ENCODE measurements at places on chromosomes 1 and 21.

- DNase-seq = no peak
Measured at GRCh38 chr1:196193896-196194559, 414.2 kb downstream of the KCNT2 start.

GRCh38 chr1:199073166-199073565, 434.3 kb downstream of the PTPRC start:
- DNase-seq = no peak

GRCh38 chr21:37168666-37169065, 95.6 kb downstream of the TTC3 start:
- DNase-seq = no peak

GRCh38 chr1:167490765-167491164, 27.6 kb downstream of the CD247 start:
- DNase-seq = no peak

GRCh38 chr1:155761736-155762405, 73.0 kb downstream of the DAP3 start:
- no peak for DNase-seq

DNA sequence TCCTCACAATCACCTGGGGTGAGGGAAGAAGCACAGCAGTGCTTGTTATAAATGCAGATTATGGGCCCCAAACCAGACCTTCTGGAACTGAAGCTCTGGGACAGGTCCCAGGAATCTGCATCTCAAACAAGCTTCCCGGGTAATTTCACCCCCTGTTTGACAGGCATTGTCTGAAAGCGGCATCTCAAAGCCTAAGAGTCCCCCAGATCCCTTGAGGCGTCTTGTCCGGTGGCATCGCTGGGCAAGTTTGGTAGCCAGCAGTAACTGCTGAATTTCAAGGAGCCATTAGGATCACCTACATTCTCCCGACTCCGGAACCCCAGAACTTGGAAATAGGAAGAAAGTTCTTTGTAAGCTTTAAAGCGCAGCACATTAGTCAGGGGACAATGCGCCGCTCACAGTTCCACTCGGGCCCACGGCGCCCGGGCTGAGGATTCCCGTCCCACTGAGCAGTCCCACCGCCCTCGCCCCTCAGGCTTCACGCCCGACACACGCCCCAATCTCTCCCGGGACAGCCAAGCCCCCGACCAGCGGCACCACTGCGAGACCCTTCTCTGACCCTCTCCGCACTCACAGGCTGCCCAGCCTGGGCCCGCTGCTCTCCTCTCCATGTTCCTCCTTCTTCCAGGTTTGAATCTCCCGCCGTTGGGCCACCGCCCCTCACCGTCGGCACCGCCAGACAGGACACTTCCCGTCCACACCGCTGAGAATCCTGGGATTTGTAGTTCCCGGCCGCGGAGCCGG, at the start of gene IQGAP3:
IQGAP3 (minus strand) TSS at position 647 of the 744 bp plus-strand sequence; CDS start at position 611, 36 bp downstream.
- peak; percentile 75 for DNase-seq

GRCh38 chr1:110069404-110070281, 829 bp downstream of the ALX3 start:
- DNase-seq = no peak

- DNase-seq = no peak
Measured at GRCh38 chr1:174135211-174135610, 24.1 kb upstream of the RABGAP1L start.

DNA sequence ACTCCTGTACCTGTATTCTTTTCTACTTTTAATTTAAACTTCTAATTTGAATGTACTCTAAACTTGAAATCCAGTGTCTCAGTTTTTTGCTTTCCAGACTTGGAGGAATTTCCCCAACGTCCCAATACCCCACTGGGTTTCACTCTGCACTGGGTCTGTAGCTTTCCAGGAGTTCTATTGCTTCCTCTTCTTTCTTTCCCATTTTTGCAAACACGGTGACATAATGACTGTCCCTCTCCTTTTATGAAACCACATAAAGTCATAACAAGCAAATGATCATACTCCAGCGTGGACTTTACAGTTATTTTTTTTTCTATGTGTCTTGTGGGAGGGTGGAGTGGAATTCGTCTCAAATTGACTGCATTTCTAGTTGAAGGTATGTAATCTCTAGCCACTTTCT, 97.1 kb downstream of the FASLG start:
- no peak for DNase-seq

- DNase-seq = no peak
Measured at GRCh38 chr1:15245593-15246360, 1.2 kb upstream of the FHAD1 start.

- no peak for DNase-seq
Measured at GRCh38 chr1:2943686-2944260, 77.5 kb upstream of the ACTRT2 start.

DNA sequence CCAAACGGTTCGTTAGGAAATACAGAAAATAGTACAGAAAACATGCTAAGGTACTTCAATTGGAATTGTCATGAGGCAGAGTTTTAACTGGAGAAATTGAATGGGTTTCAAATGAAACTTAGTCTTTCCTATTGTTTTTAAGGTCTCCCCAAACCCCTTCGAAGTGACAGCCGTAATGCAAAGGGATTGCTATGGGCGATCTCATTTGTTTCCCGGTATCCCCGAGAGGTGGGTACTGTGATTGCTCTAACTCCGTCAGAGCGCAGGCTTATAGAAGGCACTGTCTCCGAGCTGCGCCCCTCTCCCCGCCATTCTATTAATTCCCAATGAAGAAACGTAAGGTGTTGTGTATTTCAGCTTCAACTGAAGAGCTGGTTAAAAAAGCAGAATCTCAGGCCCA, 22.0 kb upstream of the RNF187 start:
- peak; percentile 21 for DNase-seq

DNA sequence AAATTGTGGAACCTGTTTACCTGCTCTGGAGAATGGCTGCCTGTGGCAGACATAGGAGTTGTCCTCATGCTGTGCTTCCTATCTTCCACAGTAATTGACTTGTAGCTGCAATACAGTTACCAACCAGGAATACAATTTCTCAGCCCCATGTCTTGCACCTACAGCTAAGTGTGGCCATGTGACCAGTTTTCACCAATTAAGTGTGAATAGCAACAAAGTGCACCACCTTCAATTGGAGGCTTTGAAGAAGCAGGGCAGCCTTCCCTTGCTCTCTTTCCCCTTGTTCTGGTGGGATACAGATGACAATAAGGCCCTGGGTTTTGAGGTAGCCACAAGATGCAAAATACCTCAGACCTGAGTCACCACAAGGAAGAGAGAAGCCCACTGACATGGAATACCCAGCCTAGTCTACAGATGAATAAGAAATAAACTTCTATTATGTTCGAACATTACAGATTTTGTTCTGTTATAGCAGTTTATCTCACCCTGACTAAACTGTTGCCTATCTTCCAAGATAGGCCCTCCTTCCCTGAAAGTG, 70.2 kb upstream of the S1PR1 start:
- no peak for DNase-seq

DNA sequence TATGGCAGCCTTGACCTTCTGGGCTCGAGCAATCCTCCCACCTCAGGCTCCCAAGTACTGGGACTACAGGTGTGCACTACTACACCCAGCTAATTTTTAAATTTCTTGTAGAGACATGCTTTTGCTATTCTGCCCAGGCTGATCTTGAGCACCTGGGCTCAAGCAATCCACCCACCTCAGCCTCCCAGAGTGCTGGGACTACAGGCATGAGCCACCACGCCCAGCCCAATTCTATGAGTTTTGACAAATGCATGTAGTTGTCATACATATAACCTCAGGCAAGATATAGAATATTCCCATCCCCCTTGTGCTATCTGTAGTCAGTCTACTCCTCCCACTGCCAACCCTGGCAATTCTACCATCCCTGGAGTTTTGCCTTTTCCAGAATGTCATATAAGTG, 38.7 kb upstream of the TTC22 start:
- DNase-seq = no peak

- DNase-seq = no peak
Measured at GRCh38 chr1:11676386-11677103, 4.4 kb downstream of the MAD2L2 start.

- DNase-seq = no peak
Measured at GRCh38 chr1:63674865-63675419, 81.7 kb downstream of the PGM1 start.

- DNase-seq = no peak
Measured at GRCh38 chr1:227729881-227730629, 5.0 kb downstream of the JMJD4 start.

DNA sequence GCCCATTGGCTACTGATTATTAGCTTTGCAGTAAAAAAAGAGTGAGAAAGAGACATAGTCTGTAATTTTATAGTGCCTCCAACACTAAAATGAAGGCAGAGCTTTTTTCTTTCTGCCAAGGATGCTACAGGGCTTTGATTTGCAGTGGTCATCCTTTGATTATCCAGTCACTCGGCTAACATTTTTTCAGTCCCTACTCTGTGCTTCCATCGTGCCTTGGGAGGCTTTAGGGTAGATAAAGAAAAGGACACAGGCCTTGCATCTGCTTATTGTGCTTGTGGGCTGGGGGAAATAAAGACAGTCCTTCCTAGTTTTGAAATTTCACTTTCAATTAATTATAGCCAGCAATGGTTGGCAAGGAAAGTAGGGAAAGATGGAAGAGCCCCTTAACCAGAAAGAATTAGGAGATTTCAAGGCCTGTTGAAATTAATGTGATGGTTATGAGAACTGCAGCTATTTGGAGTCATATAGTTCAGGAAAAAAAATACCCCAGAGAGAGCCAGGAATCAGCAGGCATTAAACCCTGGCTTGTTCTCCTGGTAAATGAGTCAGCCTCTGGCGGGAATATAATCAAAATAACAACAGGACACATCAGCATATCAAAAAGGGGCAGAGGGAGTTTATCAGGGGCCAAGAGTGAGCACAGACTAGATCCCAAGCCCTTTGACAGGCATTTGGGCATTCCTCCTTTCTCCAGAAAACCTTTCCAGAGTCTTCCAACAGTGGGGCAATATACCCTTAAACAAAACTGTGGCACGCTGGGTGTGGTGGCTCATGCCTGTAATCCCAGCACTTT, 27.4 kb downstream of the CACHD1 start:
- no peak for DNase-seq

DNA sequence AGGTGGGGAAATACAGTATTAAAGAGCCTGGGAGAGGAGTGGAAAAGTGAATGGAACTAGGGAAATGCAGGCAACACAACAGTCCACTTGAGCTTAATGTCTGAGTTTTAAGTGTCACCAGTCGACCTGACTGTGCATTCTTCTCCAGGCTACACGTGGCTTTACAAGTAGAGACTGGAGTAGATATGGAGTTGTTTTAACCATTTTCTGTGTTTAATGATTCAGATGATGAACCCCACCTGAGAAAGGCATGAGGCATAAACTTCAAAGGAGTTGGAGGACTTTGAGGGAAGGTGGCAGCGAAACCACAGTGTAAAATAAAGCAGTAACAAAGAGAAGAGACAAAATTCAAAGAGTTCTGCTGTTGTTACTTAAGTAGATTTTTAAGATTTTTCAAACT, 12.6 kb downstream of the FUBP1 start:
- no peak for DNase-seq

GRCh38 chr1:221477252-221477651, 264.6 kb downstream of the DUSP10 start:
- no peak for DNase-seq

DNA sequence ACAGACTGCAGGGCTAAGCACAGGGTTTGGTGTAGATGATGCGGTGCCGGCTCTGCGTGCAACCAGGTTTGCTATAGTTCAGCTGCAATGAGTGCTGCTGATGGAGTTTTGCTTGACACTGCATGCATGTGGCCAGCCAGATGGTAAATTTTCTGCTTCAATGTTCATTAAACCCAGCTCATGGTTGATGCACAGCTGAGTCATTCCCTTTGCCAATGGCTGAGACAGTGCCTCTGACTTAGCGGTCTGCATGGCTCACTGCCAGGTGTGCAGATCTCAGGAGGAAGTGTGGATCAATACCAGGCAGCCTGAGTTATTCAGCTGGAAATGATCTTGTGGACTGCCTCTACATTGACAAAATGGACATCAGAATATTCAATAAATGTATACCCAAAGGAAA, 172.7 kb upstream of the ZP4 start:
- no peak for DNase-seq

DNA sequence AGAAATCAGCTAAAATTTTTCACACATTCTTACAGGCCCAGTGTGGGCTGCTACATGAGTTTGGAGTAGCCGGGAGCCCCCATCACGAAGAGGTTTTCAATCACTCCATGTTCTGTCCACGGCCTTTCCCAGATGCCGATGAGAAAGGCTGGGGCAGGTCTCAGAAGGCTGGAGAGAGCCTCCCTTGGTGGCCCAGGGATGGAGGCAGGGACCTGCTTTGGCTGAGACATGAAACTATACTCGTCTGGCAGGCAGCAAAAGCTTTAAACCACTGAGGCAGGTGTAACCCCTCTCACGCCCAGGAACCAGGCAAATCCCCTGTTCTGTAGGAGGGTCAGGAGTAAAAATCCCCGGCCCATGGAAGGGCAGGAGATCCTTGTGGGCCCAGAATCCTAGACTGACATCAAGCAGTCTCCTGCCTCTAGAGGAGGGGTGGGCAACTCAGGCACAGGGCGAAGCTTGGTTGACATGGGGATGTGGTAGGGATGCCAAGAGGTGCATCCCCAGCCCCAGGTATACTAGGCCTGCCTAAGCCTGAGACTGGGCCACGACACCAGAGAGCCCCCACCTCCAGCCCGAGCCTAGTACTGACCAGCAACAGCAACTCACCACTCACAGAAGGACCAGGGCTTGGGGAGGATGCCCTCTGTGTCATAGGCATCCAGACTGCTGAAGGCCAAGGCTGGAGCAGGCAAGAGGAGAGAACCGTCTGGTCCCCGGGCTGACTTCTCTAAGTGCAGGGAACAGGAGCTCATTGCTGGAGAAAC, 9.1 kb downstream of the MMEL1 start:
- DNase-seq = no peak

DNA sequence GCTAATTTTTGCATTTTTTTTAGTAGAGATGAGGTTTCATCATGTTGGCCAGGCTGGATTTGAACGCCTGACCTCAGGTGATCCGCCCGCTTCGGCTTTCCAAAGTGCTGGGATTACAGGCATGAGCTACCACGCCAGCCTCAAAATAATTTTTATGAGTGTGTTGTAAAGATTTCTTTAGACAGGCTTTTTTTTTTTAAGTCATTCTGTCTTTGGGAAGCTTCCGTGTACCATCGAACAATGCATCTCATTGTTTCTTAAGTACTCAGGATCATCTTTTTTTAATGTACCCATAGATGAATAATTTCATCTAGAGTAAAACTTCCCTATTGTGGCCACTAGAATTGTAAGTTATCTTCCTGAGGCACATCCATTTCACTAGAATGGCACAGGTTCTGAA, 19.6 kb upstream of the SDC3 start:
- no peak for DNase-seq

DNA sequence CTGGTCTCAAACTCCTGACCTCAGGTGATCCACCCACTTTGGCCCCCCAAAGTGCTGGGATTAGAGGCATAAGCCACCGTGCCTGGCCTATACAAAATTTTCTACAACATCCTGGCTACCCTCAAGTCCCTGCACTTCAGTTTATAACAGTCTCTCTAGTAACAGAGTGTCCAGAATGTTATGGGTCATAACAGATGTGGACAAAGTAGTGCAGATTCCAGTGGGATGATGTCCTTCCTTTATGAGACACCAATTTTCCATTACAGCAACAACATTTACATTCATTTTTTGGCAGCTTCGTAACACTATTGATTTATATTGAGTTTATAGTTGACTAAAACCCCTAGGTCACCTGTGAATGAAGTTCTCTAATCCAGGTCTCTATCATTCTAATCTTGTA, 429.4 kb upstream of the PTBP2 start:
- DNase-seq = no peak

GRCh38 chr1:9764550-9764949, 59.2 kb downstream of the CLSTN1 start:
- DNase-seq = no peak

Data from NCI-H1105 treated with DMSO at 0.1 percent for 48 hours (cell line).